ENCODE measurements at places on chromosomes 4 and X.

DNA sequence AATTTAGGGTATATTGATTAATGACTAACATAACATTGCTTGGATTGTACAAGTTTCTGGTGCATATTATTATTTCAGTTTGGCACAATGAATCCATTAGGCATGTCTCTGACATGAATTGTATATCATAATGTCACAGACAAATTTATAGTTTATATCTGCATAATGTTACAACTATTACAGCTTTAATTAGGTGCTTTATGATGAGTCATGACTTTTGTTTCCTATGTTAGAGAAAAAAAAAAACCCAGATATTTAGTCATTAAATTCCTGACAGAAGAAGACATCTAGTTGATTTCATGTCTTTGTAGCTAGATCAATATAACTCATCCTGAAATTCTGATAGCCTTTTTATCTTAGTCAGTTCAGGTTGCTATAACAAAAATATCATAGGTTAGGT is 385.7 kb upstream of the EPHA5 start:
- DNase-seq, result no peak

DNA sequence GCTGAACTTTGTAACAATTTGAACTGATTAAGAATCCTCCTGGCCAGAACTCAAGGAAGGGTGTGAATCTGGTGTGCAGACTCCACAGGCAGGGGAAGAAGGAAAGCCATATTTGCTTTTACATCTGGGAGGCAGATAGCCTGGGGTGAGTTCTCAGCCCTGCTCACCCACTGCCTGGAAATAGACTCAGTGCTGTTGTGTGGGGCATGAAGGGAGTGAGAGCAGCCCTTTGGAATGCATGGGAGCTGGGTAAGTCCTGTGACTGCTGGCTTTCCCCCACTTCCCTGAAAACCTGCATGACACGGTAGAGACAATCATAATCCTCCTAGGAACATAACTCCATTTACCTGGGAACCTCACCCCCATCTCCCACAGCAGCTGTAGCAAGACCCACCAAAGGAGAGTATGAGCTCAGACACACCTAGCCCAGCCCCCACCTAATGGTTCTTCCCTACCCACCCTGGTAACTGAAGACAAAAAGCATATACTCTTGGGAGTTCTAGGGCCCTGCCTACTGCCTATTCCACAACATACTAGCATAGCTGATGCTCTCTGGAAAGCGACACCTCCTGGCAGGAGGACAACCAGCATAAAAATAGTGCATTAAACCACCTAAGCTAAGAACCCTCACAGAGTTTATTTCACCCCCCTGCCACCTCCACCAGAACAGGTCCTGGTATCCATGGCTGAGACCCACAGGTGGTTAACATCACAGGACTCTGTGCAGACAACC is 59.3 kb upstream of the UBQLN2 start:
- no peak for DNase-seq

- no peak for DNase-seq
Measured at GRCh38 chr4:38612646-38613414, 51.2 kb upstream of the KLF3 start.

GRCh38 chr4:83124111-83124780 is 9.7 kb upstream of the PLAC8 start:
- DNase-seq, result no peak

DNA sequence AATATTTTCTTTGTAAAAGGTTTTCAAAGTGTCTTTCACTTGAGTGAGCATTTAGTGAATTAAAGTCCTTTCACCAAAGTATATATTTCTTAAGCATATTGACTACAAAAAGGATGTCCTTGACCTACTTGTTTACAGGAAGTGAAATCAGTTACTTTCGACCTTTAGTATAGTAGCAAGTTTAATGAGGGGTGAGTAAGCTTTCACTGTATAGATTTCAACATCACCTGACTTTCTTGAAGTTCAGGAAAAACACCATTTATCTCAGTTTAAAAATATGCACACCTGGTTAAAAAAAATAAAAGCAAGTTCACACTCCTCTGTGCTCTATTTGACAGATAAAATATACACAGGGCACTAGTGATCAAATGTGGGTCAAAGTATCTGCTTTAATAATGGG is 88.1 kb downstream of the CCSER1 start:
- no peak for DNase-seq

DNA sequence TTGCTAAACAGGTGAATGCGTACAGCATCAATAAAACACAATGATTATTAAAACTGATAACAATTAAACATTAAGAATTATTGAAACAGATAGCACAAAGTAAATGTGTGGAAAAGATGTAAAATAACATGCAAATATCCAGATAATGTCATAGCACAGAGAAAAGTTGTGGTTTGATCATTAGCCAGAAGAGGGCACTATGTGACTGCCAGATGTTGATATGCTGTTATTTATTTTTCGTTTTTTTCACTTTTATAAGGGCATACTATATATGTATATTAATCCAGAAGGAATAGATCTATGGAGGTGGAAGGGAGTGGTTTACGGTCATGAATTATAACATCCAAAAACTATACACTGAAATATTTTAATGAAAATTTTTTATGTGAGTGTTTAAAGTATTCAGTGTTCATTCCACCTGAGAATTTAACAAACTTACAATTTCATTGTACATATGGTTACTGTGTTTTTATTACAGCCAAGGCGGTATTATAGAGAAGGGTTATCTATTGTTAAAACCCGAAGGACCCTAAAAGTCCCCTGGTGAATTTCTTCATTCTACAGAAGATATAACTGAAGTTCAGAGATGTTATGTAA is 211.9 kb upstream of the UGT8 start:
- no peak for DNase-seq
